ENCODE measurements at places on chromosomes 6 and 20.

GRCh38 chr20:2237059-2237458 is 58.7 kb upstream of the TGM3 start:
- DNase-seq = no peak

DNA sequence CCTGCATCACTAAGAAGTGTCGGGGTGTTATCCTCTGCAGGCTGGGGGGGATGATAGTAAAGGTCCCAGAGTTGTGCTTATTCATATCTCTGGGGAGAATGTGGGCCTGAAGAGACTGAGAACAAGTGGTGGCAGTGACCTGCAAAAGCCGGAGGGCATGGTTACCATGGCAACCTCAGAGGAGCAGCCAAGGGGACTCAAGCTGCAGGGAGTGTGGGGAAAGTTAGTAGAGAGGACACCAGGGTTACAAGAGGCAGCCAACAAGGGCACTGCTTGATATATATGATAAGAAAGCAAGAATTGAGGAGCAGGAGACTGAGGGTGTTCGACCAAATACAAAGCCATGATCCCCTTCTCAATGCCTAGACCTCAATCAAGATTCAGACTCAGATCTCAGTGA is 46.1 kb downstream of the HLA-F start:
- no peak for DNase-seq

GRCh38 chr6:28336284-28337120 is 554 bp upstream of the ZSCAN31 start:
- no peak for DNase-seq

- no peak for DNase-seq
These were observed 46.5 kb upstream of the IER3 start for GRCh38 chr6:30790724-30791383.

DNA sequence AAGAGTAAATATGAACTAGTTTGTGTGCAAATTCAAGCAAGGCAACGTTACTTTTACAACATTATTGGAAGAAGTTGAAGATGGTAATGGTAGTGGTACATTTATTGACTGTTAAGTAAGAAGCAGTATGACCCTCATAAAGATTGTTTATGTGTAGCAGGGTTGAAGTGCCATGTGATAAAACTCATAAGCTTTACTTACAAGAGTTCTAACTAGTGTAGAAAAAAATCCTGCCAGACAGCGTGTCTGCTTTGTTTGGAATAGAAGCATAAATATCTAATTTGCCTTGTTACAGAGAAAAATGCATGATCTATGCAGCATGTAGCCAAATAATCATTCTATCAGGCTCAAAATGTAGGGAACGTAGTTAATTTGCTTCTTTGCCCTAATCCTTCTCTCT is 450.8 kb upstream of the SOX4 start:
- no peak for DNase-seq
